ENCODE measurements at places on chromosomes 1 and 21. TPM values are rescaled to one million over a fixed set of nuclear protein-coding genes. Genes with fewer than 3 reads are reported as not detected.

Gene OR2L3
- total RNA-seq = not detected

Gene FAM3B
- not detected for total RNA-seq

Gene SLC22A15
- 8.4 TPM for total RNA-seq

Gene MROH9
- 0.43 TPM for total RNA-seq

Gene UBL4B
- total RNA-seq = not detected

Gene CTNNBIP1
- 42.4 TPM for total RNA-seq

Gene MCOLN3
- 0.29 TPM for total RNA-seq

Gene CHI3L2
- total RNA-seq = not detected

Gene CFHR3
- not detected for total RNA-seq

Gene RRP15
- 5.0 TPM for total RNA-seq

Gene ZSCAN20
- total RNA-seq = 7.9 TPM

Gene HLX
- total RNA-seq = 18.2 TPM

Gene CYP4A22
- total RNA-seq = not detected

Gene ASPM
- 58.0 TPM for total RNA-seq

Gene SLC44A3
- 0.29 TPM for total RNA-seq

Gene RCC2
- 125 TPM for total RNA-seq

Gene VANGL2
- not detected for total RNA-seq

Gene EVA1B
- total RNA-seq = 366 TPM

Gene COL24A1
- 0.22 TPM for total RNA-seq

Gene TMEM183A
- 110 TPM for total RNA-seq
